Stimulated activated CD4-positive, alpha-beta T cell treated with anti-CD3 and anti-CD28 coated beads, Interleukin-15, amount 100 ng/mL, for 1 hour (primary cell): ENCODE measurements at places on chromosomes 7 and 10.

- no peak for DNase-seq
Observed at GRCh38 chr7:105644937-105645336, 63.6 kb upstream of the EFCAB10 start.

- DNase-seq = no peak
Observed at GRCh38 chr7:142583446-142583845, 165.8 kb upstream of the PRSS1 start.

GRCh38 chr7:92436612-92437445, 10.5 kb upstream of the GATAD1 start:
- DNase-seq = no peak

DNA sequence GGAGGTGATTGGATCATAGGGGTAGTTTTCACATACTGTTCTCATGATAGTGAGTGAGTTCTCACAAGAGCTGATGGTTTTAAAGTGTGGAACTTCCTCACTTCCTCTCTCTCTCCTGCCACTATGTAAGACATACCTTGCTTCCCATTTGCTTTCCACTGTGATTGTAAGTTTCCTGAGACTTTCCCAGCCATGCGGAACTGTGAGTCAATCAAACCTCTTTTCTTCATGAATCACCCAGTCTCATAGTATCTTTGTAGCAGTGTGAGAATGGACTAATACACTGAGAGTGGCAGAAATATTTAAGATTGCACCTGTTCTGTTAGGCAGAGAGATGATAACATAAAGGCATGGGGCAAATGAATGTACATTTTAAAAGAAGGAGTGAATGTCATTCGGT, 507.8 kb downstream of the SORCS3 start:
- DNase-seq = no peak

DNA sequence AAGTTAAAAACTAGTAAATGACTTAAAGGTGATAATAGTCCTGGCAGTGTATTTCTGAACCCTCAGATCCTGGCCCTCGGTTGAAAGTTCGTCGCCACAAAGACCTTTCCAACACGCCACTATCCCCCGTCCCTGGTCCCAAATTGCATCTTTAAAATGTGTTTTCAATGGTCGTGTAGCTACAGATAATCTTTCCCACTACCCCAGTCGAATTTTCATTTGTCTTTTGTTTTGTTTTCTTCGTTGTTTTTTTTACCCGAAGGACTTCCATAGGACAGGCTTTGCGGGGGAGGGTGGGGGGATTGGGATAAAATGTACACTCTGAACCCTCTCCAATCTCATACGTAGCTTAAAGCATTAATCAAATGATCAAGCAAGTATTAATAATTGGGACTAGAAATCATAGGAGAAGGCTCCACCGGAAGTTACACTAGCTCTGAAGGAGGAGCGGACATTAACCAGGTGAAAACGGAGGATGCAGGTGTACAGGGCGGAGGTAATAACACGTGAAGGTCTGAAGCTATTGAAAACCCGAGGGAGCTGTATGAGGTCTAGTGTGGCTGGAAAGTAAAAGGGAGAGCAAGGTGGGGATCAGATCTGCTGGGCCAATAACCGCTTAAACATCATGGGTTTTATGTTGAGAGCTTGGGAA, 32.8 kb upstream of the PHF14 start:
- no peak for DNase-seq

GRCh38 chr7:82247814-82248433, 195.7 kb downstream of the CACNA2D1 start:
- DNase-seq = no peak

GRCh38 chr10:52308251-52309031, 5.6 kb upstream of the DKK1 start:
- DNase-seq = no peak

DNA sequence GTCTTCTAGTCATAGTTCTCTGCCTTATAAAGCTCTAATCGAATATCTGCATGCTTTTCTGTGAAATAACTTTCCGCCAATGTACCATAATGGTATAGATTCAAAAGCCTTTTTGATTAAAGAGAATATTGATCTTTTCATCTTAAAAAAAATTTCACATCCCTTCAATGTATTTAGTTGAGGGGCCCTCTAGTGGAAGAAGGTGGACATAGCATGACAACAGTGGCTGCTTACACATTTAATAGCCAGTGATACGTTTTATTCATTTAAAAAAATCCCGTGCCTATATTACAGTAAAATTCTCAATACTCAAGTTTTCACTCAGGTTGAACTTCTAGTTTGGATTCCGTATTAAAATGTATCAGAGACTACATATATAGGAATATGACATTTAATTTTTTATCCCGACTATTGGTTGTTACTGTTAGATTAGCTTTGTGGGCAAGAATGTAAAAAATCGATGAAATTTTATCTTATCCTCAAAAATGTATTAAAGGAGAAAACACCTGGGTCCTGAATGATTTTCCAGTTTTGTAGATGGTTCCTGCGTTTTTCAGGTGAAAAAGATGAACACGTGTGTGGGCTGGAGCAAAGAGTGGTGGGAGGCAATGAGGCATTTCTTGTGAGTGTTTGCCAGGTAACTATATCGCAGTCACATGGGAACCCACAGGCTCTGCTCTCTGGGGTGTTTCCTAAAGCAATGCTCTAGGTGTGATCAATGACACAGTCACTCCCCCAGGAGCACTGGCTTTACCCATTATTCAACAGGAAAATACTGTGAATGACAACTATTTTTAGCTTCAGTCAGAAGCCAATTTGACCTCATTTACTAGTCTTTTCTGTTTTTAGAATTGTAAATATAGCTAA, 24.1 kb upstream of the PNLIP start:
- DNase-seq = no peak

- no peak for DNase-seq
Observed at GRCh38 chr10:59843748-59844147, 62.6 kb downstream of the CCDC6 start.

GRCh38 chr10:106819490-106819889, 345.0 kb downstream of the SORCS1 start:
- no peak for DNase-seq

DNA sequence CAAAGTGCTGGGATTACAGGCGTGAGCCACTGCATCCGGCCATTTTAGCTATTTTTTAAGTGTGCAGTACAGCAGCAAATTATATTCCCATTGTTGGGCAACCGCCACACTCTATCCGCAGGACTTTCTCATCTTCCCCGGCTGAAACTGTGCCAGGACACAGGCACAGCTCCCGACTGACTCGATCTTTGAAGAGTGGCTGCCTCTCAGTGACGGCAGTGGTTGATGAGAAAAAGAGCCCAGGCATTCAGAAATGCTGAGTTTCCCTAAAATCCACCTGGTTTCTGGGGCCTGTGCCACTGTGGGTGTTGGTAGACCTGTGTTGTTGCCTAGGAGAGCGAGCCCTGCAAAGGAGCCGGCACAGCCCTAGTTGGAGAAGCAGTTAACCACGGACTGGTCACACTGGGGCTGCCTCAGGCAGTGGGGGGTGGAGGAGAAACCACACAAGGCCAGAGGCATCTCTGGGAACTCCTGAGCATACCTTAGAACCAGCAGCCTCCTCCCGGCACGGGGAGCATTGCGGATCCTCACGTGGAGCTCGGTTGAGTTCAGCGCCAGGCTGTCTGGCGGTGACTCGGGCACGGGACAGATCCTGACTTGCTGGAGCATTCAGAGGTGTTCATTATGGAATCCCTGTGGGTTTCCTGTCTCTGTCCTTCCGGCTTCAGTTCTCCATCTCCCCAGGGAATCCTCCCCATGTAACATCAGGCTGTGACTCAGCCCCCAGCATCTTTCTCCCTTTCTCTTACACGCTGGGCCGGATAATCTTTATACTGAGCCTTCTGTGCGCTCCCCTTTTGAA, 16.2 kb downstream of the PFKFB3 start:
- DNase-seq = no peak

- DNase-seq = no peak
Observed at GRCh38 chr10:106705681-106706100, 458.8 kb downstream of the SORCS1 start.

DNA sequence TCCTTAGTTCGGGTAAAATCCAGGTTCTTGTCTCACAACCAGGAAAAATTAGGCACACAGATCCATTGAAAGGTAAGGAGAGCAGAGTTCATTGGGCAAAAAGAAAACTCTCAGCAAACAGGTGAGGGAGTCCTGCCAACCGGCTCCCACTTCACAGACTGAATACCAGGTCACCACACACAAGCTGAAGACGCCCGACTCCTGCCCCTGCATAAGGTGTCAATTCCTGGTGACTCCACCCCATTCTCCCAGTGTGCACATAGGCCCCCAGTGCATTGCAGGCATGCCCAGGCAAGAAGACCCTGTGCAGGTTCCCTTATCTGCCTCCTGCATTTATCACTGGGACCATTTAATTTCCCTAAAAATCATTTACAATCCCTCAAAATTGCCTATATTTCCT, 354.6 kb downstream of the LRRTM3 start:
- DNase-seq = no peak

GRCh38 chr7:34338961-34339526, 319.0 kb upstream of the NPSR1 start:
- DNase-seq = no peak

DNA sequence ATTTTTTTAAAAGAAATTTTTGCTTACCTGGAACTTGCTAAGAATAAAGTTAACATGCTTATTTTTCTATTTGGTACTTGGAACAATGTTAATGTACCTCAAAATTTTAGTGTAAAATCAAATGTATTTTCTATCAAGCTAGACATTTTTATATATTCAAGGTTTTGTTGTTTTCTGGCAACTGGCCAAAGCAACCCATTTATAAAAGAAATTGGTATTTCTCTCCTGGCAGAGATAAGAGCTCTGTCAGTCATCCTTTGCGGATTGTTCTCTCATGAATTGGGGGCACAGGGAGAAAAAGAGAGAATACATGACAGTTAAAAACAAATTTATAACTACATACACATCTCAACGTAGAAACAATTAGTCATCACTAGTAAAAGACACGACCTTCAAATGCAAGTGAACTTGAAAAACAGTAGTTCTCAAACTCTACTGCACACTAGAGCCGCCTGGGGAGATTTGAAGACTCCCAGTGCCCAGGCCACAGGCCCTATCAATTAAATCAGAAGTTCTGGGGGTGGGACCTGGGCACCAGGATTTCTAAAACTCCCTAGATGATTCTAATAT, 152.4 kb upstream of the LAMB4 start:
- no peak for DNase-seq

DNA sequence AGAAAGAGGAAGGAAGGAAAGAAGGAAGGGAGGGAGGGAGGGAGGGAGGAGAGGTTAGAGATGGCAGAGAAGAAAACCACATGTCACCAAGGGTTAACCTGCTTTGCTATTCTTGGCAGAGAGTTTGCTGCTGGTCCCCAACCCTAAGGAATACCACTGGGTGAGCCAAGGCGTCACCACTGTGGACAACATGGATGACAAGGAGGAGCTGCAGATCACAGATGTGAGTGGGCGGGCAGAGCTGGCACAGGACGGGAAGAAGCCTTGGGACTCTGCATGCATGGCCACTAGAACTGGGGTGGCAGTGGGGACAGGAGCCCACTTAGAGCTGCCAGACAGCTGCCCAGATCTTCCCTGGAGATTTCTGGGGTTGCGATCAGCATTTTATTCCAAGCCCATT, 17.2 kb upstream of the MYH16 start:
- no peak for DNase-seq

GRCh38 chr10:117666166-117666565, 123.6 kb downstream of the EMX2 start:
- no peak for DNase-seq

DNA sequence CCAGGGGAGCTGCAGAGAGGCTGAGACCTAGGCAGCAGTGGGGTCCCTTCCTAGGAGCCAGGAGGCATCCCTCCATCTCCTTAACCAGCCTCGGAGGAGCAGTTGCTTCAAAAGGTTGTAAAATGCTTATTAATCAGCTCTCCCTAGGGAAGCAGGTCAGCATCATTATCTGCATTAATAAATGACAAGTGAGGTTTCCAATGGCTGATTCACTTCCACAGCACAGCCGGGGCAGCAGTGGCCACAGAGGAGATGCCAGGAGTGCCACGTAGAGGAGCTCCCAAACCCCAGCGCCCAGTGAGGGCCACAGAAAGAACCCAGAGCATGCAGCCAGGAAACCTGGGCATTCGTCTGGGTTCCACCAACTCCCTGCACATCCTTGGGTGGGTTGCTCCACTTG, 8.2 kb upstream of the NPFFR1 start:
- DNase-seq = no peak

- DNase-seq = no peak
Observed at GRCh38 chr7:78191475-78192079, 393.0 kb downstream of the PHTF2 start.

DNA sequence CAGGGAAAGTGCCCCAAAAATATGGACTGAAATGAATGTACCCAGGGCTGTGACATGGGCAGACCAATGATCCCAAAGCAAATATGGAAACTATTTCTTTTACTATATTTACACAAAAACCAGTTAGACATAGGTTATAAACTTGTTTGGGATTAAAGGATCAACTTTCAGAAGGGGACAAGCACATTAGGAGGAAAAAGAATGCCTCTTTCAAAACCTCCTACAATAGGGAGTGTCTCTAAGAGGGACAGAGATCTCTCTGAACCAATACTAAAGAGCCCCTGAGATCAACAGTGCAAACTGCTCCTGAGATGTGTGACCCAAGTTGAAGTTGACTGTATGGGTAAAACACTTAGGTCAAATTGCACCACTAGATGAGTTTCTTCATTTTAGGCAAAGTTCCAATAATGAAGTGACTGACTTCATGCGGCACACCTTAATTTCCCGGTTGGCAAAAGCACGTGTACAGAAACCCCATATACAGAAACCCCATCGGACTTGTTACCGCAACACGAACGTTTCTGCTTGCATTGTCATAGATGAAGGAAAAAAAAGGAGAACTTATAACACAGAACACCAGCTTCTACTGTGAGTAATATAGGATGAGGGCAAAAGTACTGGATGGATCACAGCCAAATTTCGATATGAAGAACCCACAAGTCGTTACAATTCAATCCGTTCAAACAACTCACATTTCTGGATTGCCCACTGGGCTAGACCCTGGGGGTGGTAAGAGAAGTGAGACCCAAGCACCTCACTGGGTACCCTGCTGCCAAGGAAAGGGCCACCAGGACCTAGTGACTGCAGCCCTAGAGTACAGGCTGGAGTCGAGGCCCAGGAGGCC, 4.3 kb downstream of the SVIL start:
- DNase-seq = no peak

- no peak for DNase-seq
Observed at GRCh38 chr7:148723166-148723559, 24.5 kb downstream of the CUL1 start.

DNA sequence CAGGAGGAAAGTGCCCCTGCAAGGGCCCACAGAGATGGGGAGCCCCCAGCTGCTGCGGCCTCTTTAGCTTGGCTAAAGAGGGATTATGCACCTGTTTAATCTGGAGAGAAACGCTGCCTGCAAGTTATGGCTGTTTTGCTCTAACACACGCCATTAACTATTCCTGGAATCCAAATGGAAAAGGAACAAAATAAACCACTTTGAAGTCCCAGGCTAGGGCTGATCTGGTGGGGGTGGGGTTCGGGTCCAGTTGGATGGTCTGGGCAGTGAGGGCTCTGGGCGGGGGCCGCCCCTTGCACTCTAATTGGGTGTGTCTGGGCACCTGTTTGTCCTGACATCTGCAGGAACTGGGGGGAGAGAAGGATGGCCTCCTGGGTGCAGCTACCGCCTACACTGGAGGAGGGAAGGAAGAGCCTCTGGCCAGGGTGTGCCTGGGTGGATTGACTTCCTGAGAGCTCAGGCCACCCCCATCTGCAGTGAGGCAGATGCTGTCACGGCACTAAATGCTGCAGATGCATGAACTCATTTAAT, 300.6 kb downstream of the ZEB1 start:
- no peak for DNase-seq
